ENCODE measurements at places on chromosomes 16 and 17.
A peak's percentile ranks its signal among the peaks of the same experiment; 100 is the strongest.

DNA sequence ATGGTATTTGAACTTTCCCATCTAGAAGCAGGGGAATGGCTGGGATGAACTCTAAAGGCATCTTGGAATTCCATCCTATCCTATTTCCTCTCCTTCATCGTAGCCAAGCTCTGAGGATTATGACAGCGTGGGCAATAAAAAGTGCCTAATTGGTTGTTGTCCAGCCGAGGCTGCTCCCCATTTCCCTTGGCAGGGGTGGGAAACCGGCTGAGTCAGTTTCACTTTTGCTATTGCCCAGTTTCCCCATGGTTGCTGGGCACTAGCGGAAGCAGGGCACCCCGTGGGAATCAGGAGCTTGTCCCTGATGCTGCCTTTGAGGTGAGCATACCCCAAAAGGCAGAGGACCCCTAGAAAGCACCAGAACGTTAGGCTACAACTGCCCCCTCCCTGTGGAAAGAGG lies 13.8 kb upstream of the SP2 start:
- no peak for DNase-seq

GRCh38 chr16:90008708-90009145 lies 10.5 kb downstream of the DBNDD1 start:
- no peak for DNase-seq

DNA sequence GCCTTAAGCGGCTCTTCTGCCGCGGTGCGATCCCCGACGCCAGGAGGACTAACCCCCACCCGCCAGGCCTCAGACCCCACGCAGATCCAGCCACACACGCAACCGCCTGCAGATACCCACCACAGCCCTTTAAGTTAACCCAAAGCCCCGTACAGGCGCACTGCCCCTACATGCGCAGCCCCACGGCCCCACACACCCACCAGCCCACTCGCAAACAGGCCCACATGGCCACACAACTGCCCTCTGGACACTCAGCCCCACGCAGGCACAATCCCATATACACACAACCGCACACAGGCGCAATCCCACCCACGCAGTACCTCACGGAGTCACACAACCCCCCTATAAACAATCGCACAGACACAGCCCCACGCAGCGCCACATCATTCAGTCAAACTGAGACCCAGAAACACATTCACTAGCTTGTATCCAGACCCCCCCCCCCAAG lies 41.7 kb downstream of the RAI1 start:
- no peak for DNase-seq

DNA sequence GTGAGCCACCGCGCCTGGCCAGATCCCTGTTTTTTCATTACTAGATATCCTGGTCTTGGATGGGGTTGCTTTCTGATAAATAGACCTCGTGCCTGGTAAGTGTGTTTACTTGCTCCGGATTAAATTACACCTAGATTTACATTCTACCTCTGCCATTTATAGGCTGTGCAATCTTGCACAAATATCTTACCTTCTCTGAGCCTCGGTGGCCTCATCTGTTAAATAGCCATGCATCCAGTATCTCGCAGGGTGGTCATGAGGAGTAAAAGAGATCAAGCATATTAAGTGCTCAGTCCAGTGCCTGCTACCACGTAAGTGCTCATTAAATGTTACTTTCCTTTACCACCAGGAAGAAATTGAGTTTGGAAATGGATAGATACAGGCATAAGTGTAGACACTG lies 98.4 kb downstream of the BMERB1 start:
- no peak for DNase-seq

GRCh38 chr17:6028294-6028693 lies 41.9 kb upstream of the WSCD1 start:
- DNase-seq, result no peak

DNA sequence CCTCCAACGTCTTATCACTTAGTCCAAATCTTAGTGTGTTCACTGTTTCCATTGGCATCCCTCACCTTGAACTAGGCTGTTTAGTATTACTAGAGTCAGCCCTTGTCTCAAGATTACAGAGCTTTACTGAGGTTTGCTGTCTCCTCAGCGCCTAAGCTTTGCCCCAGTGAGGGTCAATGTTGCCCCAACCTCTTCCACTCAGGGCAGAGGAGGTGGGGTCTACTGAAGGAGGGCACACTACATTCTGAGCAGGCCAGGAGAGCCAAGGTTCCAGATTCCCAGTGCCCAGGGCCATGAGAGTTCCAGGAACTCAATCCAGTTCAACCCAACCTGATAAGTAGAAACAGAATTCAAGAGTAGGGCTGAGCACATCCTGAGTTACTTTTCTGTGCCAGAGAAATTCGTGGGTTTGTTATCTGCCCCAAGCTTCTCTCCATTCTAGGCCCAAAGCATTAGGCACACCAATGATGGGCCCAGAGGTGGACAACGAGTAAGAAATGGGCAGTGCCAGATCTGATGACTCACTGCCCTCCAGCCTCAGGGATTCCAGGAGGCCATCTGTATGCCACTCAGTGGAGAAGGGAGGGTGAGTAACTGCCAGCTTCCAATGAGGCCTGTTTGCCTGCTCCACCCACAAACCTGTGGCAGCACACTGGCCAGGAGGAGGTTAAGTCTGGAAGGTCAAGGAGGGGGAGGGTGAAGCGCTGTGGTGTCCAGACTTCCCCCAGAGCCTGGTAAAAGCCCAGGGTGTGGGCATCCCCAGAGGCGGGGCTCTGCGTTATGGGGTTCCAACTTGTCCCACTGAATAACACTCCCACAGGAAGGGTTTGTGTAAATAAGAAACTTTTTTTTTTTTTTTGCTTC lies 8.2 kb downstream of the TUBG2 start:
- DNase-seq, result no peak

GRCh38 chr17:81733507-81734404 lies 21.7 kb downstream of the SLC25A10 start:
- peak; percentile 49 for DNase-seq

- no peak for DNase-seq
Observed at GRCh38 chr17:1260086-1260769, 10.0 kb upstream of the BHLHA9 start.

GRCh38 chr17:79235808-79236207 lies 161.2 kb downstream of the ENGASE start:
- DNase-seq, result no peak

DNA sequence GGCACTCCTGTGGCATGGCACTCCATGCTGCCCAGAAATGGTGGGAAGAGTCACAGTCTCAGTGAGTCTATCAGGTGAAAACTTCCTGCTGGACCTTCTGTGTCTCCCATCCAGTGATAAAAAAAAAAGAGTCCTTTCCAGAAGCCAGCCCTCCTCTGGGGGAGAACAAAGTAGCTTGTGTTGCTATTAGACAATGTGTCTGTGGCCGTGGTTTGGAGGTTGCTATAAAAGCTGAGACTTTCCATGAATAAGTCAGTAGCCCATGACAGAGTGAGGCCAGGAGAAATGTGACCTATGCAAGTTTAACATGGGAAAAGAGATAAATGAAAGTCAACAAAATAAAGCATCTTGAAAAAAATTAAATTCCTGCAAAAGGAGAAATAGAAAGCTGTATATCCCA lies 250.7 kb upstream of the MON1B start:
- no peak for DNase-seq

DNA sequence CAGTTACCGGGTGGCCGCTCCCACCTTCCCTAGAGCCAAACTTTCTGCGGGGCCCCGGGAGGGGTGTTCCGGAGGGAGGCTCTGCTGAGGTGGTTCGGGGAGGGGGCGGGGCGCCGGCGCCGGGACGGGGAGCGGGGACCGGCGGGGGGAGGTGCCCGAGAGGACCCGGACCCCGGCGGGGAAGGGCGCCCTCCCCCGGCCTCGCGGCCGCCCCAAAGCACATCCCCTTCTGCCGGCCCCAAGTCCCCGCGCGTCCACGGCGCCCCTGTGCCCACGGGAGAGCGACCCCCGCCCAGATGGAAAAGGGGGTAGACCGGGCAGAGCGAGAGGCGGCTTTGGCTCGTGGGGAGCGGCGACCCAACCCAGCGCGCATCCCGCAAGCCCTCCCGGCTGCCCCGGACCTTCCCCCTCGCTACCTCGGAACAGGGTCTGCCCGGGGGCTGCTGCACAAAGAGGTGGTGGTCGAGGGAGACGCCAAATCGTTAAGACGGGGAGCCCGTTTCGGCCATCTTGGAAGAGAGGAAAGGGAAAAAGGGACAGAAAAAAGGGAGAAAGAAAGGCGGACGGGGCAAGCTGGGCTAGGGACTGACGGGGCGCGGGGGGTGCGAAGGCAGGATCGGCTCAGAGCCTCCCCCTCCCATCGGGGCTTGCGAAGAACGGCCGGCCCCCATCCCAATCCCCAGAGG lies 530 bp downstream of the PCGF2 start:
- DNase-seq, result no peak

GRCh38 chr17:1545618-1546017 lies 17.0 kb downstream of the PITPNA start:
- DNase-seq, result no peak

- DNase-seq, result no peak
Observed at GRCh38 chr17:47301831-47302230, 21.9 kb upstream of the EFCAB13 start.

- no peak for DNase-seq
Observed at GRCh38 chr16:69382421-69382820, 3.4 kb downstream of the TERF2 start.

- no peak for DNase-seq
Observed at GRCh38 chr17:49508061-49508865, 13.2 kb downstream of the NGFR start.

DNA sequence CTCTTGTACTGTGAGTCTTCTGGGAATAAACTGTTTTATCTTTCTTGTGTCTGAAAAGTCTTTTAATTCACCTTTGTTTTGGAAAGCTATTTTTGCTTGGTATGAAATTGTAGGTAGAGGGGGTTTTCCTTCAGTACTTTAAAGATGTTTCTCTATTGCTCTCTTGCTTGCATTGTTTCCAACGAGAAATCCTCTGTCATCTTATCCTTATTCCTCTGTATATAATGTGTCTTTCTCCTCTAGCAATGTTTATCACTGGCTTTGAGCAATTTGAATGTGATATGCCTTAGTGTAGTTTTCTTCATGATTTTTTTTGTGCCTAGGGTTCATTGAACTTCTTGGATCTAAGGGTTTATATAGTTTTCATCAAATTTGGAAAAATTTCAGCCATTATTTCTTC lies 96.3 kb downstream of the CDK5R1 start:
- no peak for DNase-seq

GRCh38 chr16:50208460-50208931 lies 55.4 kb downstream of the TENT4B start:
- no peak for DNase-seq

- DNase-seq, result no peak
Observed at GRCh38 chr17:27782791-27783206, 17.5 kb downstream of the NOS2 start.

DNA sequence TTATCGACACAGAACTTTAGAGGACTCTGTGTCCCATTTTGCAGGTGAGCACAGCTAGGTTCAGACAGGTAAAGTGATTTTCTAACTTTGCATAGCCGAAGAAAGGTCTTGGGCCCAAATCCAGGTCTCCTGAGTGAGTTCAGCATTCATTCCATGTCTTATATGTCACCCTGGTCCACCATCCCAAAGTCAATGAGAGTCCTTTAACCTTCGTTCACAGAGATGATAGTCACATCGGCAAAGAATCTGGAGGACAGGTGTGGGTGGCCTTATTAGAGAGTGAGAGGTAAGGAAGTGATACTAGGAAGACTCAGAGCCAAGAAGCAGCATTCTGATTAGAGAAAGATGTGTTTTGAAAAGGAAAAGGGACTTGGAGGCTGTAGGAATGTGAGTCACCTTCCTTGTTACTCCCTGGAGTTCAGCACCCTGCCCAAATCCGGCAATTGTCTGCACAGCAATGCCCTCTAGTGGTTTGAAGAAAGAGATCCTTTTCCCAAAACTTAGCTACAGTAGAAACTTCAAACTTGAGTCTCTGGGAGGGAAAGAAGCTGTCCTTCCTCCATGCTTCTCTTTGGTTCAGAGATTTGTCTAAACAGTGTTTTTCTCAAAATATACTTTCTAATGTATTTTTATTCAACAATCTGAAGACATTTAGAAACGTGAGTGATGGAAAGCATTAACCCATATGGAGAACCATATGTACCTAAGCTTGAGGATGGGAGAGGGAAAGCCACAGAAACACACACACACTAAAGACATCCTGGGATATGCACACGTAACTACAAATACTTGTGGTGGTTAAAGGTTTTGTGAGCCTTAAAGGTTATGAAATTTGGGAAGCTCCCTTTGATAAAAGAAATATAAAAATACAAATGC lies 96.4 kb upstream of the SHISA6 start:
- peak; percentile 39 for DNase-seq

DNA sequence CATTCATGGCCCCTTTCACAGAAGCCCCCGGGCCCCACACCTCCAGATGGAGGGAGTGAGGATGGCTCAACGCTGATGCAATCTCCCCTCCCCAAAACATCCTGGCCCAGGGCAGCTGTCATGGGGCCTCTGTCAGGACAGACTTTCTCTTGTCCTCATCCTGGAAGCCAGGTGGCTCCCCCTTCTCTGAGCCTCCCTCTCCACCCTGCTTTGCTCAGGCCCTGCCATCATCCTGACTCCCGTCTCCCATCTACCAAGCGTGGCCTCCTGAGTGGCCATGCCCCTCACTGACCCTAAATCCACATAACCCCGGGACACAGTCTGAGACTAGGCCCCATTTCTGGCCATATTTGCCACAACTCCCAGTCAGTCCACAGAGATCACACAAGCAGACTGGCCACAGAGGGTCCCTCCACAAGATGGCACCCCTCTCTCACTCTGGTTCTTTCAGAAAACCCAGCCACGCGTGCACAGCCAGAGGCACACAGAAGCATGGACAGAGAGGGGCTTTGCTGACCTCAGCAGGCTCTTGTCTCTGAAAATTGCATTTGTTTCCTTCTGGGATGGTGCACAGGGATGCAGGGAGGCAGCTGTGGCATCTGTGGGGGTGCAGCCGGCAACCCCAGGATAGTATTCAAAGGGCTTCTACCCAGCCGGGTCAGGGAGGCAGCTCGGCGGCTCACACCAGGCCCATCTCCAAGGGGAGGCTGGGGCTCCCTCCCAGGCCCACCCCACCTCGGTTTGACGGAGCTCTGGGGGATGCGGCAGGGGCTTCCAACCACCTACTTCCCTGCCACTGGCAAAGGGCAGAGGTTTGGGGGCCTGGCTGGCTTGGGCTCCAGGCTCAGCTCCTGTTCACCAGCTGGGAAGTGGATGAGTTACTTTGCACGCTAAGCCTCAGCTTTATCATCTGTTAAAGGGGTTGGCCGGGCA lies 16.9 kb downstream of the DOC2B start:
- peak; percentile 35 for DNase-seq

DNA sequence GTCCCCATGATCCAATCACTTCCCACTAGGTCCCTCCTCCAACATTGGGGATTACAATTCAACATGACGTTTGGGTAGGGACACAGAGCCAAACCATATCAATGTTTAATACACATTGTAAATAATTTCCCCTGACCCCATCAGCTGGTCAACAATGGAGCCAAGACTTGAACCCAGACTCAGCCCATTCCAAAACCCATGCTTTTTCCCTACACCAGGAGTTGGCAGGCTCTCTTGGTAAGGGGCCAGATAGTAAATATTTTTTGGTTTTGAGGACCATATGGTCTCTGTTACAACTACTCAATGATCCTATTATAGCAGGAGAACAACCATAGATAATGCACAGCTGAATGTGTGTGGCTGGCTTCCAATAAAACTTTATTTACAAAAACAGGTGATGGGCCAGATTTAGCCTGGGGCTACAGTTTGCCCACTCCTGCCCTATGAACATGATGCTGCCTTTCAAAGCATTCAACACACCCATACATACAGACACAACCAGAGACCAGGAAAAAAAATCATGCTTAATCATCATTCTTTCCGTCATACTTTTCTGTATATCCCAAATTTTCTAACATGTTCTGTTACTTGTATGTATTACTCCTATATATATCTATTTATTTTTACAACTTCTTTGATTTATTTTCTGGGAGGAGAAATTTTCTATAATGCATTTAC lies 22.1 kb upstream of the MSI2 start:
- no peak for DNase-seq

GRCh38 chr17:80868022-80868609 lies 123.5 kb upstream of the CHMP6 start:
- DNase-seq, result no peak

- DNase-seq, result no peak
Observed at GRCh38 chr17:48555258-48556228, 10.6 kb upstream of the HOXB2 start.
